ENCODE measurements at places on chromosomes 11 and 22. TPM values are rescaled to one million over a fixed set of nuclear protein-coding genes. Genes with fewer than 3 reads are reported as not detected.

- no peak for DNase-seq
These were observed 29.5 kb downstream of the KREMEN1 start for GRCh38 chr22:29102300-29102699.

GRCh38 chr22:31247726-31248125 is 35.6 kb downstream of the LIMK2 start:
- no peak for DNase-seq

GRCh38 chr11:32107647-32108046 is 16.8 kb downstream of the RCN1 start:
- no peak for DNase-seq

Gene TSPAN18
- 3.3 TPM for polyA plus RNA-seq

GRCh38 chr11:35945137-35945518 is 1.3 kb downstream of the LDLRAD3 start:
- no peak for DNase-seq

Gene ATL3
- polyA plus RNA-seq, result 10.8 TPM

DNA sequence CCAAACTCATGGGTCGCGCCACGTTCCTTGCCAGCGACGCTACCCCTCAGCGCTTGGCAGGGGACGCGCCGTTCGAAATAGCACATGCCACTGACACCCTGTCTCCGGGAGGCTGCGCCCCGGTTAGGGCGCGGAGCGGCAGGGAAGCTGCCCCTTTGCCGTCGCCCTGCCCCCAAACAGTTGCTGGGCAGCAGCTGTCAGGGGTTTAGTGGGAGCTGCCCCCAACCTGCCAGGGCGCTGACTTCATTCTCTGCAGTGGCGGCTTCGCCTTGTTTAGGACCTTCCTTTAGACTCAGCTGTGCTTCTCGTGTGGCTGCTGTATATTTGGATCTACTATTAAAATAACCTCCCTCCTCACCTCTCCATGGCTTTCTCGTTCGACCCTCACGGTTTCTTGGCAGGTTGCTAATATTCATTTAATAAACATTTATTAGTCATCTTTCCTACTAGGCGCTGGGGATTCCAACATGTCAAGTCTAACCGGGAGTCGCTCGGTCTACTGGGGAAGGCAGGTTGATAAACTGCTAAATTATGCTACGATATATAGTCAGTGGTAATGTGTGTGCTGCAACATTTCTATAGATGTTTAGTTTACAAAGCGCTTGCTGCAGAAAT is 782 bp downstream of the TMEM109 start:
- DNase-seq, result no peak

DNA sequence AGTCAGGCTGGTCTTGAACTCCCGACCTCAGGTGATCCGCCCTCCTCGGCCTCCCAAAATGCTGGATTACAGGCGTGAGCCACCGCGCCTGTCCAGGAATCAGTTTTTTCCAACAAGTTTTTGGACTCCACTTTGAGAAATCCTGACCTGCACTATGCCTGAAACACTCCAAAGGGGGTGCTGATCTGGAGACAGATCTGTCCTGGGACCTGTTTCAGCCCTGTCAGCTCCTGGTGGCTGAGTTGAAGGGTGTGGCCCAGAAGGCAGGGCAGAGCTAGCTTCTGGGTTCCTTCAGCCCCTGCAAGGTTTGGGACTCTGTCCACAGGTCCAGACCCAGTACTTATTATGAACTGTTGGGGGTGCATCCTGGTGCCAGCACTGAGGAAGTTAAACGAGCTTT is 1.2 kb downstream of the DNAJC4 start:
- DNase-seq, result no peak

Gene KRTAP5-4
- polyA plus RNA-seq, result not detected
